RKO (cell line): ENCODE measurements at places on chromosomes 16 and 17.
A peak's percentile ranks its signal among the peaks of the same experiment; 100 is the strongest.

DNA sequence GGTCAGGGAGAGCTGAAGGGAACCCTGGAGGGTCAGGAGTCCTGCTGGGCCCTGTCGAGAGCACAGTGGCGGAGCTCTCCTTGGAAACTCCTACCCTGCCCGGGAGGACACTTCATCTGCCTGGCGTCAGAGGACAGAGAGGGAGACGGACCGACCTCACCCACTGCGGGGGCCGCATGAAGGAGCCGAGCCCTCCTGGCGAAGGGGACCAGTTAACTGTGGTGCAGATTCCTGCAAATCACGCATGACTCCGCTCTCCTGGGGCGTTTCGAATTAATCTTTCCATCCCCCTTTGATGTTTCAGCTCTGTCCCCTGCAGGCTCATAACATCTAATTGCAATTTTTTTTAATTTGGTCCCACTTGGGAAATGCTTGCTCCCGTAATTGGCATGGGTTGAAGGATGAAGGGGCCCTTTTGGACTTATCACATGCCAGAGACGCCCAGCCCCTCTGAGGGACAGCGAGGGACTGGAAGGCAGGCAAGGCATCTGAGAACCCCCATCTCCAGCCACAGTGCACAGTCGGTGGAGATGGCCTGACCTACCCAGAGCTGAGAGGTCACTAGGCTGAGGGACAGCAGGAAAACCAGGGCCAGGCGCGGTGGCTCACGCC, 26.5 kb downstream of the RPH3AL start:
- DNase-seq = no peak

- DNase-seq = no peak
These were observed 376.3 kb downstream of the CDH8 start for GRCh38 chr16:61659936-61660335.

DNA sequence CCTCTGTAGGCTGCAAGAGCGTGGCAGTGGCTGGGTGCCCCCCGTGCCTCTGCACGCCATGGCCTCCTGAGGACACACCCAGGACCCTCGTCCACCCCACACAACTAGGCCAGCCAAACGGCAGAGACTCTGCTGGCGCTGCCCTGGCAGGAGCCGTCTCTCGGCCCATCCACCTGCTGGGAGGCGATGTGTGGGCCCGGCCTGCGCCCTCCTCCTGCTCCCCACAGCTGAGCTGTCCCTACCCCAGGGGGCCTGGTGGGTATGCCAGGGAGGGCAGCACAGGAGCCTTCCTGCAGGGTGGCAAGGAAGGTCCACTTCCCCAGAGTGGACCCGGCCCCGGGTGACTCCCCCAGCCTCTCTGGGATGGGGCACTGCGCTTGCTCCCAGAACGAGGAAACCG, 7.0 kb downstream of the RNF166 start:
- DNase-seq = no peak

DNA sequence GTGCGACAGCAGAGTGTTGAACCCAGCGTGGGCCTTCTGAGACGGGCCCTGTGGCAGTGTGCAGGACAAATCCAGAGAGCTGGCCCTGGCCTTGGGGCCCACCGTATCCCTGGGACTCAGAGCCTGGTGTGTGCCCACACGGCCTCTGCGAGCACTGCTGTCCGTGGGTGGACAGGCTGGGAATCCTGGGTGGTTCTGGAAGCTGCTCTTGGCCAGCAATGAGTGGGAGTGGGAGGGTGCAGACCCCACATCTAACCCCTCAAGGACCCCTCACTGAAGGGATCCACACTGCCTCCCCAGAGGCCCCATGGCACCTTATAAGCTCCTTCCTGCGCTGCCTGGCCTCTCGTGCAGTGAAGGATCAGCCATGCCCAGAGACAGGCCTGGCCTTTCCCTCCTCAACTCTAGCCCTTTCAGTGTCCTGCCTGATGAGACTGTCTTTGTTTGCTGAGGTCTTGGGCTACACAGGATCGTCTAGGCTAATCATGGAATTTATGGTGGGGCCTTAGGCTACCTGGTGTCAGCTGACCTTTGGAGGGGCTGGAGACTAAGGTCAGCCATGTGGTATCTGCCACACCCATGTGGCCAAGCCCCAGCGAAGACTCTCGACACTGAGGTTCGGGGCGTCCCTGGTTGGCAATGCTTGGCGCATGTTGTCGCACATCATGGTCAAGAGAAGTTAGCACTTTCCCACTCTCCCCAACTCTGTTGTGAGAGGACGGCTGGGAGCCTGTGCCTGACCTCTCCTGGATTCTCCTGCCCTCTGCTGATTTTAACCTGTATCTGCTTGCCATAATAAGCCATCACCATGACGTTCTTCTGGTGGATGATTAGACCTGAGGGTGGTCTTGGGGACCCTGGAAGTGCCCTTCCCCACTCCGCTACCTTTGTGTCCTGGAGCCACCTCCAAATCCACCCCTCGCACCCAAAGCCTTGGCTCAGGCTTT, 16.4 kb upstream of the GINS2 start:
- no peak for DNase-seq

DNA sequence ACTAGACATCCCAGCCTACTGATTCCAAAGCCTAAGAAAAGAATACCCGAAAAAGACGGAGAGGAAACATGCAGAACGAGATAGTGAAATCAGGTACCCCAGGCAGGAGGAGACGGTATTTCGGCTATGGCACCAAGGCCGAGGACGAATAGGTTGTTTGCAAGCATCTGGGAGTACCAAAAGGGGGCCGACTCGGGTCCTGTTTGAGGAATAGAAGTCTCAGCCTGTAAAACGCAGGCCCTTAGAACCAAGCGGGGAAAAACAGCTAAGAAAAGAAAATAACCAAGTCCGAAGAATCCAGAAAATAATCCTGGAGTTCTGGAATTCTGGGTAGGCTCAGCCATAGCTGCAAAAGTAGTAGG, 537 bp downstream of the SLC35B1 start:
- DNase-seq = peak; percentile 39

DNA sequence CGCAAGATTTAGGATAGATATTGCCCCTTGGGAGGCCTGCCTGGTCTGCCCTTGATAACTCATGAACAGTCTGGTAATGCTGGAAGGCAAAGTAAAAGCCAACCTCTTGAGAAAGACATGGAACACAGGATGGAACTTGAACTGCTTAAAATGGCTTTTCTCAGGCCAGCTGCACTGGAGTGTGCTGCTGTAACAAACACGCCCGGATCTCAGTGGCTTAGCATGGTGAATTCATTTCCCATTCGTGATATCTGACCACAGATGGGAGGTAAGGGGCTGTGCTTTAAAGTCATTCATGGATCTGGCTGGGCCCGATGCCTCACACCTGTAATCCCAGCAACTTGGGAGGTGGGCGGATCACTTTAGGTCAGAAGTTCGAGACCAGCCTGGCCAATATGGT, 113.2 kb downstream of the WWOX start:
- no peak for DNase-seq

DNA sequence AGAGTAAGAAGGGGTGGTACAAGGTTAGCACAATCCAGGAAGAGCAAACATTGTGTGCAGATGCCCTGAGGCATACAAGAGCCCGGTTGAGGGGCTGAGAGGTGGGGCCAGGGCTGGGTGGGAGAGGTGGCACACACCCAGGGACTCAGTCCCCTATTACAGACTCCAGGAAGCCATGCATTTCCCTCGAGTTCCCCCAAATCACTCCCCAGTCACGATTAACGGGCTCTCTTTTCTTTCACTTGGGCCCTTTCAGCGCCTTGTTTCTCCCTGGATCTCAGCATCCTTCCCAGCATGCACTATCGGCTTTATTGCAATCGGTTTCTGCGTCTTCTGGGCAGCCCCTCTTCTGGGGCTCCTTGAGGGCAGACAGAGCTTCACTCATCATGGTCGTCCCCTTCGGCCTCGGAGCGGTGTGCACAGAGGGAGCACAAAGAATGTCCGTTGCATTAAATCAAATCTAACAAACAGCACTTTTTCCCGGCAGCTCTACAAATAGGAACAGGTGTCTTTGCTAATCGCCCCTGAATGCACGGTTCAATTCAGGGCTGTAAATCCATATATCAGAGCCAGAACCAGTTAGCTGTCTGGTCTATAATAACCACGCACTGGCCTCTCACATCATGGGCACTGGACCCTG, 184.6 kb upstream of the HSBP1 start:
- no peak for DNase-seq

- peak; percentile 68 for DNase-seq
These were observed 111.9 kb downstream of the CNTNAP4 start for GRCh38 chr16:76389126-76389525.

GRCh38 chr17:46943501-46944393, 20.8 kb downstream of the GOSR2 start:
- peak; percentile 23 for DNase-seq

- no peak for DNase-seq
These were observed 406.7 kb upstream of the MAF start for GRCh38 chr16:80007231-80007630.

DNA sequence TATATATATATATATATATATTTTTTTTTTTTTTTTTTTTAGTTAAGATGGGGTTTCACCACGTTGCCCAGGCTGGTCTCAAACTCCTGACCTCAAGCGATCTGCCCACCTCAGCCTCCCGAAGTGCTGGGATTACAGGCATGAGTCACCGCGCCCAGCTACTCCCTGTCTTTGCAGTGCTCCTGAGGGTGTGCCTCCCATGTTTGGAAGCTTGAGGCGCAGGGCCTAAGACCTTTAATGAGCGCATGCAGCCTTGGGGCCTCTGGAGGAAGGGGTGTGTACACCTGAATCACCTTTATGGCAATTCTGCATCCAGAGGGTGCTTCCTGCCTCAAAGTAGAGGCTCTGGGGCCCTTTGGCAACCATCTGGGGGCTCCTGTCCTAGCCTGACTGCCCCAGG, 219.4 kb upstream of the CIBAR2 start:
- no peak for DNase-seq

DNA sequence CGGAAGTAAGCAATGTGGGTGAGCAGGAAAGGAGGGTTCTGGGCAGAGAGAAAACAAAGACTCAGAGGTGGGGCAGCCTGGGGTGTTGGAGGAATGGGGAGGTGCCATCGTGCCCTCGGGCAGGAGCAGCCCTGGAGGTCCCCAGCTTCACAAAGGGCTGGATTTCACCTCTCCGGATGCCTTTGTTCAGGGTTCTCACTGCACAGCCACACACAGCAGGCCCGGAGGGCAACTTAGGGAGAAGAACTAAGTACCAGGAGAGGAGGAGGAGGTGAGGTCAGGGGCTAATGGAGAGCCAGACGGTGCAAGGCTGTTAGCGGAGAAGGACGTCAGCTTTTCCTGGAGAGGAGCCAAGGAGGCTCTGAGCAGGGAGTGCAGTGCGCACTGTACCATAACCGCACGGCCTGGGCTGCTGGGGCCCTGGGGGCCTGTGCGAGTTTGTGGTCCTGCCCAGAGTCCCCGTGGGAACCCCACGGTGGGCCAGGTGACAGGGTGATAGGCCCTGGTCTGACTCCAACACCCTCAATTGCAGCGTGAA, 9.3 kb downstream of the ARRB2 start:
- DNase-seq = no peak

DNA sequence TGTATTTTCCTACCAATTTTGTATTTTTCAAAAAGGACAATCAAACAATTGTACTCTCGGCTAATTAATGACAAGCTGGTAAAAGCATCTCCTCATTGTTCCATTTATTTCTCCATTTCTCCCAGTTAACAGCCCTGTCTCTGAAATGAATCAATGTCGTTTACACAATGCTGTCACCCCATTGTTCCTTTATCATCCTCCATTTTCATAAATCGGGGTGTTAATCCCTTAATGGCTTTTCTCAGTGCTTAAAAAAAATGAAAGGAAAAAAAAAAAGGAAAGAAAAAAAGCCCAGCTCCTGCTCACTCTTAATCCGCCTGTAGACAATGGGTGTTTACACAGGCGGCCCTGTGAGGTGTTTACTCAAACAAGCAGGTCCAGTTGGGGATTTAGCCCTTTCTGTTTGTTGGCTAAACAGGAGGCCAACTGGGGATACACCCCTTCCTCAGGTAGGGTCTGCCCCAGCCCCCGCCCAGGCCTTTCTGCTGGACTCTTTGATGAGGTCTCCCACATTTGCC, 86.8 kb upstream of the SALL1 start:
- DNase-seq = no peak

DNA sequence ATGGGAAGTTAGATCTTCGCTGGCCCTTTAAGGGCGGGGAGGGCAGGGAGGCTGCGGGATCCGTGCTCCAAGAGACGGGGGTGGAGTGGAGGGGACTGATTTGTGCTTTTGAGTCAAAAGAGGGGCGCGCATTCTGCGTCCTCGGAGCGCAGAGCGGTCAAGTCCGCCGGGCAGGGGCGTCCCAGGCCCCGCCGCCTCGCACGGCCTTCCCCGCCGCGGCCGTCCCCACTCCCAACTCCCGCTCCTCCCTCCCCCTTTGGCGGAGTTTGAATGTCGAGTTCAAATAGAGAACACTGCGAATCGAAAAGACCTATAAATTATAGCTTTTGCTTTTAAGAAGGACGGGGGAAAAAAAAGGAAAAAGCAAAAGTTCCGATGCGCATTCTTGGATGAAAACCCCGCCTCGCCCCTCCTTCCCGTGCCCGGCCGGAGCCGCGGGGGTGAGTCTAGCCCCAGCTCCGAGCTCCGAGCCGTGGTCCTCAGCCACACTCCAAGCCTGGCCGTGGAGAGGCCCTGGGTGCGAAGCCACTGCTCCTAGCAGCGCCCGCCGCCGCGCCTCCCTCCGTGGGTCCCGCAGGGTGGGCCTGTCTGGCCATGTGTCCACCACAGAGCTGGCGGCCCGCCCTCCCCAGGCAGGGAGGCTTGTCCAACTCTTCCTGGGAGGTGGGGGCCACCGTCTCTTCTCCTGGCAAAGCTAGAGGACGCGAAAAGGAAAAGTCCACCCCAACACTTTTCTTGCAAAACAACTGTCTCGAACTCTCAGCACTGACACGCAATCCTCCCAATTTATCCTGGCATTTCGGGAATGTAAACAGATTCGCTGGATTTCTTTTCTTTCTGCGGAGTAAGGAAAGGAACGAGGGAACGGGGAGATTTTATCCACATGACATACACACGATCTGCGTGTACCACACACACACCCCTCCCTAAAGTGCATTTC, 3.6 kb downstream of the CBX8 start:
- DNase-seq = no peak

- DNase-seq = no peak
These were observed 1.8 kb downstream of the SGF29 start for GRCh38 chr16:28555561-28555960.

- DNase-seq = no peak
These were observed 460 bp upstream of the HSBP1 start for GRCh38 chr16:83807327-83807709.

GRCh38 chr17:27746881-27747280, 53.4 kb downstream of the NOS2 start:
- no peak for DNase-seq

- no peak for DNase-seq
These were observed at the start of gene HOXB3 for GRCh38 chr17:48589831-48590606. TSS of gene HOXB3 (minus strand) at chr17:48590241. CDS start at chr17:48552474, 37,767 bp downstream.

- DNase-seq = no peak
These were observed 164.3 kb downstream of the ANKFN1 start for GRCh38 chr17:56317351-56318208.

- no peak for DNase-seq
These were observed 293.2 kb downstream of the SOX9 start for GRCh38 chr17:72414032-72414396.
